Effector CD4-positive, alpha-beta T cell (primary cell): ENCODE measurements at places on chromosomes 7 and 10.

DNA sequence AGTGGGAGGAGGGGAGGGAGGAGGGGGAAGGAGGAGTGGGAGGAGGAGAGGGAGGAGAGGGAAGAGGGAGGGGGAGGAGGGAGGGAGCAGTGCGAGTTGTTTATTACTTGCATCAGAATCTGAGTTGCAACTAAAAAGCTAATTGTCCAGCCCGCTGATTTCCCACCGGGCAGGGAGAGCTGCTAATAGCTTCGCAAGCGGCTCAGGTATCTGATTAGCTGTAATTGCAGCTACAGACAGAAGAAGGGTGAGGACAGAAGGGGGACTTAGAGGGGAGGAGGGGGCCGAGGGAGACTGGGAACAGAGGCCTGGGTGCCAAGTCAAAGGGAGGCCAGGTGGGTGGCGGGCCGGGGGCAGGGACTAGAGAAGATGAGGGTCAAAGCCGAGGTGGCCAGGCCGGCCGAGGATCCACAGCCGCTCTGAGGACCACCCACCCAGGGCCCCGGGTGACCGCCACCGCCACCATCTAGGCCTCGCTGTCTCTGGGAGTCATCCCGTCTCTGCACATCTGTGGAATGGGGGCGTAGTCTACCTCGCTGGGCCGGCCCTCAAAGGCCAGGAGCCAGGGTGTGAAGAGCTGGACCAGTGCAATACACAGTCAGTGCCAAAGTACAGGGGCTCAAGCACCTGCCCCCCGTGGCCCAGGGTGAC, 54.2 kb downstream of the MICALL2 start:
- no peak for DNase-seq

GRCh38 chr10:125061557-125062226, 98.7 kb downstream of the CTBP2 start:
- DNase-seq: no peak

DNA sequence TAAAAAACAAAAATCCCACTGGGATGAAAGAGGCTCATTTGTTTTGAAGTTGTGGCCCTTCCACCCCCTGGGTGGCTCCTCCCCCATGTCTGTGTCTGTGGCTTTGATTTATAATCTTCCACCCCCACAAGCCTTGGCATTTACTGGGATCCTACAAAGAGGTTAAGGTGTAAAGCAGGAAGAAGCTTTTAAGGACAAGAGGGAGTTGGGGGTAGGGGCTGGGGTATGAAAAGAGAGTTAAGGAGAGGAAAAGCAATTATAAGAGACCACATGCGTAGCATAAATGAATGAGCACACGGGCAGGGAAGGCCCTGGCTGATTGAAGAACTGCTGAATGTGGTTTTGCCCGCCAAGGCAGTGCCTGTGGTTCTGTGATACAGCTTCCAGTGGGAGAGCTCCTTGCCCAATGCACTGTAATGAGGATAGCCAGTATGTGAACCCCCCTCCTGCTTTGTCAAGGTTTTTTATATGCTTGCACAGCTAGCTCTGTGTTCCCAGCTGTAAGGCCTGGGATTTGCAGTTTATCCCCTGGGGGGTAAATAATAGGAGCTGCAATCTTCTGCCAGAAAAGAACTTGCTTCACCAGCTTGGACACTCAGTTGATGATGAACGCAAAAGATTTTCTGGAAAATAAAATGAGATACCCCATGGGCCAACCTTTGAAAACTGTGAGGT, 34.7 kb upstream of the KMT2E start:
- DNase-seq: no peak

GRCh38 chr7:20227291-20227795, 10.2 kb upstream of the MACC1 start:
- no peak for DNase-seq

- DNase-seq: no peak
These were observed 27.5 kb upstream of the ZCCHC24 start for GRCh38 chr10:79472951-79473350.

DNA sequence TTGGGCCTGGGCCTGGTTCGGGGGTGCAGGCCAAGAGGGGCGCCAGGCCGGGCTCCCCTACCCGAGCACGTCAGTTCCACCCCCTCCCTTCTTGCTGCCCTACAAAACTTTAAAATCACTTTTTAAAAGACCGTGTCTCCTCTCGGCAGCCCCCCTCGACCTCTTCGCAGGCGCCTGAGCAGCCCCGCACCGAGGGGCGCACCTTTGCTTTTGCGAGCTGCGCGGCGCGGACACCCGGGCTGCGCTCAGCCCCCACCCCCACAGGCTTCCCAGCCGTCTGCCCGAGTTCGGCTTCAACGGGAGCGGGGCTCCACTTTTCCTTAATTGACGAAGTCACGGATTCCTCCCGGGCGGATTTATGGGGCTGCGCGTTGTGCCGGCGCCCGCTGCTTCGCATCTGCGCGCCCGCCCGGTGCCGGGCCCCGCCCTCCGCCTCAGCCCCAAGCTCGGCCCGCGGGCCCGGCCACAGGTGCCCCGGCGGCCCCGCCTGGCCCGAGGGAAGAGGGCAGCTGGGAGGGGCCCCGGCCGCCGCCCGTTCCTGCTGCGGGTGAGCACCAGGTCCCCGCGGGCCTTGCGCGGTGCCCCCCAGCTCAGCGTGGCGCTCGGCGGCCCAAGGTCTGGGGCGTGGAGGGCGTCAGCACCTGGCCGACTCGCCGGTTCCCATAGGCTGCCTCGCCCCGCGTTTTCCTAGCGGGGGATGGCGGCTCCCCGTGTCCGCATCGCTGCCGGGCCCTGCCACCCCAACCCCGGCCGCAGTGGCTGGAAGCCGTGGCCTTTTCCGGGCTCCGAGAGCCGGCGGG, 10.8 kb upstream of the MNX1 start:
- DNase-seq: no peak

DNA sequence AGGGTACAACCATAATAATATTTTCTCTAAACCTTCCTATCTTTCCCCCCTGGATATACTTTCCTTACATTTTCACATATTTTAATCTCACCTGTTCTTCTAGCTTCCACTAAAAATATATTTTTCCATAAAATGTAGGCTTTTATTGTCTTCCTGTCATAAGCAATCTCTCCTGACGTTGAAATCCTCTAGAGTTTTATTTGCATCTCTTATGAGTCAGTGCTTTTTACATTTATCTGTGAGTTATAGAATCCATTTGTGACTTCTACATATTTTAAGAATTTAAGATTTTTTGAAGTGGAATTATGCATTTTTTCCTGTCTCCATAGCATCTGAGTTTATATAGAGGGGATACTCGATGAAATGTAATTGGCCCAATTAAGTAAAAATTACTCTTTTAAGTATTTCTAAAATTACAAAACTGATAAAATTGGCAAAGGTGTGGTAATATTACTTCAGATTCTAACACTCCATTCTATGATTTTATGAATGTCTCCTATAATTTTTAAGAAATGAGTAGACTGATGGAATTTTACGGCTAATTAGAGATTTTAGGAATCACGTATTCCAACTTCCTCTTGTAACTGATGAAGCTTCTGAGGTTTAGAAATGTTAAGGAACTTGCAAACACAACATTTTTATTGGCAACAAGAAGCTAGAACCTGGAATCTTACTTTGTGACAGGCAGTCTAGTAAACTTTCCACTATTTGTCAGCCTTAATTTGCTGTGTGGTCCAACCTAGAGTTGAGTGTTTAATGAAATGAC, 422.9 kb upstream of the SEMA3A start:
- DNase-seq: no peak

GRCh38 chr7:37145682-37146081, 303.0 kb downstream of the ELMO1 start:
- DNase-seq: no peak

DNA sequence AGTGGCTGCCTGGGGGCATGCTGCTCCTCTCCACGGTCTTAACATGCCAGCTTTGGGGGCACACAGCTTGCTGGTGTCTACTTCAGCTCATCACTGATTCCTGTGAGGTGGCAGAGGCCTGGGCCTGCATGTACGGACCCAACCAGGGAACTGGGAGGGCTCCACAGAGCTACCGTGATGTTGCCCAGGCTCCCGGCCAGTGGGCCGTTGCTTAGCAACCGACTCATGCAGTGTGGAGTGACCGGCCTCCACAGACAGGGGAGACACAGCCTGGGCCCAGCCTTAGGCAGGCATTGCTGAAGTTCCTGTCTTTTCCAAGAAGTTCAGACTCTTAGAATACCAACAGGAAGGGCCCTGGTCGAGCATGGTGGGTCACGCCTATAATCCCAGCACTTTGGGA, 25.8 kb upstream of the SH2B2 start:
- no peak for DNase-seq

DNA sequence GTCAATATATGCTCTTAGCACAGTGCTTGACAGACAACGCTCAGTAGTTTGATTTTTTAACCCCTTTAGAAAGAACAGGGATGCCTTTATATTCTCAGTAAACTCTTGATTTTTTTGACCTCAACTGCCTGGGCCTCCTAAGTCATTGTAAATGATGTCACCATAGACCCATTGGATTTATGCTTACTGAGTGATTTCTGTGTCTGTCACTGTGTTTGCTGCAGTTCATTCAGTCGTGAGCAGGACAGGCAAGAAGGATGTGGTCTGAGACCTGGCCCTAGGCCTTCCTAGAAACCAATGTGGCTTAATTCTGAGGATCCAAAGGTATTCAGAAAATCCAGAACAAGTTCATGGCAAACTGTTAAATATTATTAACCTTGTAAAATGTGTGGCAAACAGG, 868.1 kb downstream of the XPNPEP1 start:
- DNase-seq: no peak

DNA sequence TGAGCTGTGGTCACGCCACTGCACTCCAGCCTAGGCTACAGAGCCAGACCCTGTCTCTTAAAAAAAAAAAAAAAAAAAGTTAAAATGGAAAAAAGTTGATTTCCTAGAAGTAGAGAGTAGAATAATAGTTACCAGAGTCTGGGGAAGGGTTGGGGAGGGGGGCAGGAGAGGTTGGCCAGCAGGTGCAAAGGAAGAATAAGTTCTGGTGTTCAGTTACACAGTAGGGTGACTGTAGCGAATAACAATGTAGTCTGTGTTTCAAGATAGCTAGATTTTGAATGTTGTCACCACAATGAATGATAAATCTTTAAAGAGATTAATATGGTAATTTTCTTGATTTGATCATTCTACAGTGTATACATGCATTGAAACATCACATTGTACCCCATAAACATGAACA, 142.9 kb downstream of the NRF1 start:
- DNase-seq: no peak

DNA sequence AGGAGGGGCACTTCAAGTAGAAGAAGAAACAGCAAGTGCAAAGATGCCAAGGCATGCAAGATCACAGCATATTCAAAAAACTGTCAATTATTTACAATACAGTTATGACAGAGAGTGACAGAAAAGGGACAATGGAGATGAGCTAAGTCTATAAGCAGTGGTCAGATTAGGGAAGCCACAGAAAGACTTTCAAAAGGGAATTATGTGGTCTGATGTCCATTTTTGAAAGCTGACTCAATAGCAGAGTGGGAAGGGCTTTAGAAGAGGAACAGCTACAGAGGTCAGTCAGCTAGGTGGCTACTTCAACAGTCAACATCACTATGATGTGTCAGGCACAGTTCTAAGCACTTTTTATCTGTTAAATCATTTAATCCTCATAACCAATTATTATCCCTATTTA, 45.2 kb upstream of the SPOCK2 start:
- DNase-seq: no peak

- DNase-seq: no peak
These were observed 171.9 kb upstream of the CACNA2D1 start for GRCh38 chr7:82615527-82615926.

- no peak for DNase-seq
These were observed 565.5 kb upstream of the IGFBP3 start for GRCh38 chr7:46486256-46487206.

- DNase-seq: no peak
These were observed 615.2 kb downstream of the GRM8 start for GRCh38 chr7:126637538-126637937.

- DNase-seq: peak; percentile 70
These were observed 613 bp downstream of the MAPK8 start for GRCh38 chr10:48306870-48307710.

DNA sequence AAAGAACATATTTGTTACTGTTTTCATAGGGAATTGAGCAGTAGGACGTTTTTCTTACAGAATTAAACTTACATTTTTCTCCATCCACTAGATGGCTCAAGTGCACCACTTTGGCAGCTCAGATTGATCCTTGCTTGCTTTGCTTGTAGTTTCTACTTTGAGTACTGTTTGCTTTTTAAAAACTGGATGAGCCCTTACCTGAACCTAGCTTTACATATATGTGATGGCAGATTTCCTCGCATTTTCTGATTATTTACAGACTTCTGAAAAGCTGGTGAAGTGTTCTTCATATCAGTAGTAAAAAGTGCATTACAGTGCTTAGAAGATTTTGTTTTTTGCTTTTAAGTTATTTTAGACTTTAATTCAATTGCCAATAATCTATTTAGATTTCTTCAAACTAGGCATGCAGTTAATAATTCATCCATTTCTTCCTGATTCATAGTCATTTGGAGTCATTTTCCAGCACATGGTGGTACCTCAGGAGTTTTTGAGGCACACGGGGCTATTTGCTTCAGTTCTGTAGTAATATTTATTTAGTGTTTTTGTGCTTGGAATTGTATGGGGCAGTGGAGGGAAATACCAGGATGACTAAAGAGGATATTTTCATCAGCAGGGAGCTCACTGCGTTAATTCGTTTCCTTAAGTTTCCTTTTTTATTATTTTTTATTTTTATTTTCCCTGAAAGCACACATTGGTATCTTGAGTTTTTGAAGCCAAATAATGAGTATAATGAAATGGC, 57.3 kb downstream of the MAPK8 start:
- peak; percentile 4 for DNase-seq

- no peak for DNase-seq
These were observed 300.9 kb upstream of the NPSR1 start for GRCh38 chr7:34357068-34357467.

DNA sequence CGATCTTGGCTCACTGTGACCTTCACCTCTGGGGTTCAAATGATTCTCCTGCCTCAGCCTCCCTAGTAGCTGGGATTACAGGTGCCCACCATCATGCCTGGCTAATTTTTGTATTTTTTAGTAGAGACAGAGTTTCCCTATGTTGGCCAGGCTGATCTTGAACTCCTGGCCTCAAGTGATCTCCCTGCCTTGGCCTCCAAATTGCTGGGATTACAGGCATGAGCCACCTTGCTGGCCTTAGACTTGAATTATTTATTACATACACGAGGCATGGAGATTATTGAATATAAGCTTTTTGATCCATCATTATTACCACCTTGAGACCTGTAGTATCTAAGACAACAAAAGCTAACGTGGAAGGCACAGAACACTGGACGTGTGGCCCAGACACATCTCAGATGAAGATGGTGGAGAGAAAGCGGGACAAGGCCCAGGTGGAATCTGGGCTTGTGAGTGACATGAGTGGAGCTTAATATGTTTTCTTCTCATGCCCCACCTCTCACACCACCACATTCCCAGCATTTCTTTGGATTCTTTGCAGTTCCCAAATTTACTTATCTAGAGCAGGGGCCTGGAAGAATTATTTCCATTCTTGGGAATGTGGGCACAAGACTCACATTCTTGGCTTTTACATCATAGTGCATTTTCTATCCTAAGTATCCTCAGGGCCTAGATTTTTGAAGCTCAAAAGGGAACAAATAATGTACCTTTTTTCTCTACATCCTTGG, 76.6 kb downstream of the SUGCT start:
- no peak for DNase-seq

DNA sequence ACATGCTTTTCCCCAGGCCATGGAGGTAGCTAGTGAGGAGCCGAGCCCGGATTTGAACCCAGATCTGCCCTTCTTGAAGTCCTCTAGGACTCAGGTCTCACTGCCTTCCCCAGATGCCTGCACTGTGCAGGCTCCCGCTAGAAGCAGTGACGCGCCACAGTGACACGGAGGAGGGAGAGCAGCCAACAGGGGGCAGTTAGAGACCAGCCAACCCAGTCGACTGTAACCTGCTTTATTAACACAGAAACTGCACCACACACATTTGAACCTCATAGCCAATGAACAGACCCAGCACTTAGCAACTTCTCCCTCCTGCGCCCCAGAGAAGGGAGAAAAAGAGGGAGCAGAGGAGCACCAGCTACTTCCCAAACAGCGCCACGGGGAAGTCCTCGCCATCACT, 27.4 kb downstream of the PILRA start:
- no peak for DNase-seq
